ENCODE measurements at places on chromosomes 4 and X.

- no peak for DNase-seq
- no peak overlapping the region for H3K4me3 ChIP-seq
- H3K36me3 ChIP-seq, result no peaks in the 10 kb centered on the region
- no peaks in the 10 kb centered on the region for H3K27me3 ChIP-seq
- H3K4me1 ChIP-seq, result peaks cover 75% of the 10 kb centered on the region
Measured at GRCh38 chrX:40090050-40090804, 7.5 kb downstream of the BCOR start.

GRCh38 chr4:137967480-137968190, 274.5 kb downstream of the SLC7A11 start:
- no peak for DNase-seq
- H3K4me3 ChIP-seq, result no peak overlapping the region
- no peaks in the 10 kb centered on the region for H3K36me3 ChIP-seq
- no peaks in the 10 kb centered on the region for H3K4me1 ChIP-seq
- H3K27me3 ChIP-seq, result no peaks in the 10 kb centered on the region

GRCh38 chr4:77710059-77710458, 104.4 kb downstream of the CXCL13 start:
- DNase-seq, result no peak
- no peak overlapping the region for H3K27ac ChIP-seq
- H3K4me3 ChIP-seq, result no peak overlapping the region
- peaks cover 51% of the 10 kb centered on the region for H3K4me1 ChIP-seq
- H3K27me3 ChIP-seq, result no peaks in the 10 kb centered on the region

DNA sequence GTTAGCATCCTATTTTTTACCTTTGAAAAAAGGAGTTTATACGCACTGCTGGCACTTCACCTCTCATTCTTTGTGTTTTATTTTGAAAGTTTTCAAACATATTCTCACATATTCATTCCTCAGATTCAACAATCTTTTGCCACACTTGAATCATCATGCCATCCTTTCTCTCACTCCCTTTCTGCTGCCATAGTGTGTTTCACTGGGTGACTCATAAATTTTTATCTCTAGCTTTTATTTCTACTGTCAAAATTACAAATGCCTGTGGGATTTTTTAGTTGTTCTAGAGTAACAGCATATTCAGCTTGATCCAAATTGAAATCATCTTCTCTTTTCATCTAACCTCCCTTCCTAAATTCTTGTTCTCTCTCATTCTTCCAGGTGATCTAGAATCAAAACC, 28.0 kb downstream of the MFSD8 start:
- no peak for DNase-seq
- no peak overlapping the region for H3K4me3 ChIP-seq
- no peak overlapping the region for H3K27ac ChIP-seq

DNA sequence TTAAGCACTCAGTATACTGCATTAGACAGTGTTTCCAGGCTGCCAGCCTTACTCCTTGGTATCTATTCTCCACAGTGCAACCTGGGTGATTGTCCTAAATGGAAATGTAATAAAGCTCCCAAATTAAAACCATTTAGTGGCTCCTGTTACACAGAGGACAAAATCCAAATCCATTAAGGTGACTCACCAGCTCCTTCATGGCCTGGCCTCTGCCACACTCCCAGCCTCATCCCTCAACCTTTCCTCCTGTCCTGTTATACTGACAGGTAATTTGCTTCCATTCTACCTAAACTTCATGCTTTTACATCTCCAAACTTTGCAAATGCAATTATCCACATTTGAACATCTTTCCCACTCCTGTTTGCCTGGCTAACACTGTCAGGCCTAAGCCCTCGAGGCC, 140.3 kb downstream of the INPP4B start:
- H3K27ac ChIP-seq, result no peak overlapping the region
- no peaks in the 10 kb centered on the region for H3K4me1 ChIP-seq
- H3K4me3 ChIP-seq, result no peak overlapping the region
- DNase-seq, result no peak
- H3K36me3 ChIP-seq, result no peaks in the 10 kb centered on the region

GRCh38 chrX:66051980-66052379, 12.1 kb upstream of the VSIG4 start:
- no peak overlapping the region for H3K4me3 ChIP-seq
- H3K27ac ChIP-seq, result no peak overlapping the region
- no peaks in the 10 kb centered on the region for H3K36me3 ChIP-seq
